ENCODE measurements at places on chromosomes 11 and 22. TPM values are rescaled to one million over a fixed set of nuclear protein-coding genes. Genes with fewer than 3 reads are reported as not detected.

DNA sequence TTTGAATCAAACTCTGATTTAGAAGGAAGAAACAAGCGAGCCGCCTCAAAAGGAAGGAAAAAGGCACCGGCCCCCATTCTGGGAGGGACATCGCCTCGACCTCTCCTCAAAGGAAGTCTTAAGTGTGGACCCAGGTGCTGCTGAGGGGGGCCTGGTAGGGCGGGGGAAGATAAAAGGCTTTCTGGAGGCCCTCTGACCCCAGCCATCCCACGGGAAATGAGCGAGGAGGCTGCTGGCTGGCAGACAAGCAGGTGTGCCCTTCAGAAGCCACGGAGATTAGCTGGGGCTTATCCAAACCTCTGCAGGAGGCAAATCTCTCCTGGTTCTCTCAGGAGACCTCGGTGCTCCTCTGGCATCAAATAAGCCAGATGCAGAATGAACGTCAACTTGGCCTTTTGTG is 171.4 kb upstream of the BLID start:
- no peak overlapping the region for H3K4me3 ChIP-seq
- H3K4me1 ChIP-seq: no peaks in the 10 kb centered on the region
- H3K27me3 ChIP-seq: no peaks in the 10 kb centered on the region
- DNase-seq: no peak
- no peak overlapping the region for H3K27ac ChIP-seq
- no peaks in the 10 kb centered on the region for H3K36me3 ChIP-seq

DNA sequence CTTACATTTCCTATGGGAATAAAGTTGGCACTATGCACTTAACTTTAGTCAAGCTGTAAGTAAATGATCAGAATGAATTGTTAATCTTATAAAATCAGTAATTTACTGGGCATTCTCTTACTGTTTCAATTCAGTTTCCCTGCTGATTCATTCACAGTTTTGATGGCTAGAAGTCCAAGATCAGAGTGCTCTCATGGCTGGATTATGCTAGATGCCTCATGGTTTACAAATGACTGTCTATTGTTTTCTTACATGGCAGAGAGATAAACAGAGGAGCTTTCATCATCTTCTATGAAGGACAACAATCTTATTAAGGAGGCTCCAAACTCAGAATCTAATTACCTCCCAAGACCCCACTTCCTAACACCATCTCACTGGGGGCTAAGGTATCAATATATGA is 135.1 kb upstream of the CARD18 start:
- no peaks in the 10 kb centered on the region for H3K4me1 ChIP-seq
- H3K36me3 ChIP-seq: no peaks in the 10 kb centered on the region
- H3K27ac ChIP-seq: no peak overlapping the region
- no peak for DNase-seq
- no peaks in the 10 kb centered on the region for H3K27me3 ChIP-seq

GRCh38 chr11:32576456-32576855 is 7.2 kb upstream of the EIF3M start:
- H3K27ac ChIP-seq: no peak overlapping the region
- no peak overlapping the region for H3K4me3 ChIP-seq
- H3K27me3 ChIP-seq: no peaks in the 10 kb centered on the region
- no peaks in the 10 kb centered on the region for H3K36me3 ChIP-seq

GRCh38 chr11:35138943-35139721 is at the start of gene CD44:
CD44 (plus strand) TSS chr11:35139171; CDS start chr11:35139304, 133 bp downstream.
- peaks cover 54% of the 10 kb centered on the region for H3K4me1 ChIP-seq
- H3K4me3 ChIP-seq: peak within 1 kb of the TSS; percentile 93
- no peak for DNase-seq
- no peaks in the 10 kb centered on the region for H3K27me3 ChIP-seq
- H3K36me3 ChIP-seq: no peaks in the 10 kb centered on the region

Gene CARD10
- total RNA-seq: 11.0 TPM

Gene OR6Q1
- total RNA-seq: not detected

Measured in vagina (tissue), 2 donors.